ENCODE measurements at places on chromosomes 13 and 19.

DNA sequence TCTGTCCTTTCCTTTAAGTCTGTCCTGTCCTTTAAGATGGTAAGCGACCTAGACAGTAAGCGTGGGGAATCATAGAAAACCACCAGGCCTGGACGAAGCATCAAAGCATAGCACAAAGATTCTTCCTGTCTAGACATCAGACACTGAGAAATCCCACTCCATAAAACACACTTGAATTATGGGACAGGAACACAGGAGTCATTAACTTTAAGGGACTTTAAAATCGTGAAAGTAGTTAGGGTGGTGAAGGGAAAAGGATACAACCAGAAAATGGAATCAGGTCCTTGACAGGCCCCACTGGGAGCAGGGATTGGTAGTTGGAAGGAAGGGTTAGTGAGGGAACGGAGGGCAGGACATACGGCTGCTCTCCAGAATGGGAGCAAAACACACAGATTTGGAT lies 31.6 kb upstream of the C1QTNF9 start:
- no peak for DNase-seq
- no peaks in the 10 kb centered on the region for H3K27me3 ChIP-seq
- no peak overlapping the region for H3K27ac ChIP-seq
- no peaks in the 10 kb centered on the region for H3K4me1 ChIP-seq
- no peak overlapping the region for H3K4me3 ChIP-seq
- no peaks in the 10 kb centered on the region for H3K36me3 ChIP-seq

DNA sequence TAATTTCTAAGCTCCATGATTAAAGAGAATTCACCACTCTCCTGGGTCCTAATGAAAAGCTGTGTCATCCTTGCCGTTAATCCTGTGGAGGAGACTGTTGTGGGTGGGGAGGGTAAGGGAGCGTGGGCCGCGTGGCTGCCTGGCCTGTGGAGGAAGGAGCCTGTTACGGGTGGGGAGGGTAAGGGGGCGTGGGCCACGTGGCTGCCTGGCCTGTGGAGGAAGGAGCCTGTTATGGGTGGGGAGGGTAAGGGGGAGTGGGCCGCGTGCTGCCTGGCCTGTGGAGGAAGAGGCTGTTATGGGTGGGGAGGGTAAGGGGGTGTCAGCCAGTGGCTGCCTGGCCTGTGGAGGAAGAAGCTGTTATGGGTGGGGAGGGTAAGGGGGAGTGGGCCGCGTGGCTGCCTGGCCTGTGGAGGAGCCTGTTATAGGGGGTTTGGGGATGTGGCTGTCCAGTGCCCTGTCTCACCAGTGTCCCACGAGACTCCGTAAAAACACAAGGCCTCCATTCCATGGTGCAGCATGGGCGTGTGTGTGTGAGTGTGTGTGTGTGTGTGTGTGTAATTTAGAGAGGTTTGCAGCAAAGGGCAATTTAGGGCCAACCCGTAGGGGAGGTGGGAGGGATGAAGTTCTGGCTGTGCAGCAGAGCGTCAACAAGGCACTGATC lies 15.6 kb upstream of the DCUN1D2 start:
- H3K27ac ChIP-seq, result no peak overlapping the region
- no peak for DNase-seq
- H3K36me3 ChIP-seq, result peaks cover 56% of the 10 kb centered on the region
- H3K4me1 ChIP-seq, result peaks cover 10% of the 10 kb centered on the region
- H3K4me3 ChIP-seq, result no peak overlapping the region

DNA sequence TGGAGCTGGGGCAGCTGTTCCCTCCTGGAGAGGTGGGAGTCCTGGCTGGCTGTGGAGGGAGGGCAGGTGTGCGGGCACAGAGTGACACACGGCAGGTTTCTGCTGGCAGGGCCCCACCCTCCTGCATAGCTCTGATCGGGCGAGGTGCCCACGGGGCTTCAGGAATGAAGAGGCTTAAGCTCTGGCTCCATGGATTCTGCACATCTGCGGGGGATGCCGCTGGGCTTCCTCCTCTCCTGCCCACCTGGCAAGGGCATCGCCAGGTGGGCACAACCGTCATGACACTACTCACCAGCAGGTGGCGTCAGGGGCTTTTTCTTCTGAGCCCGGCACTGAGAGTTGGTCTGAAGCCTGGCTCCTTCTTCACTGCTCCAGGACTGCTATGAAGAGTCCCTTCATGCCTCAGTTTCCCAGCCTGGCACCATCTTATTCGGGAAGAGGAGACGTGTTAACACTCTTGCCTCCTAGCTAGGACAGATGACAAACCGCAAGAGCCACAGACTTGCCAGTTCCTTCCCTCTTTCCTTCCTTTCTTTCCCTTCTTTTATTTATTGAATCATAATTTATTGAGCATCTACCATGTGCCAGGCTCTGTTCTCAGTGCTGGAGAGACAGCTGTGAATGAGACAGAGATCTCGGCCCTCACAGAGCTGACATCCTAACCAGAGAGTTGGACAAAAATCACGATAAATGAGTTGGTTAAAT lies 15.2 kb upstream of the PAK4 start:
- H3K27ac ChIP-seq, result no peak overlapping the region
- H3K4me1 ChIP-seq, result no peaks in the 10 kb centered on the region
- no peak for DNase-seq
- H3K36me3 ChIP-seq, result no peaks in the 10 kb centered on the region

GRCh38 chr13:34738254-34738992 lies 203.6 kb upstream of the NBEA start:
- H3K4me3 ChIP-seq, result no peak overlapping the region
- H3K36me3 ChIP-seq, result no peaks in the 10 kb centered on the region
- no peaks in the 10 kb centered on the region for H3K27me3 ChIP-seq
- H3K4me1 ChIP-seq, result no peaks in the 10 kb centered on the region
- DNase-seq, result no peak
- no peak overlapping the region for H3K27ac ChIP-seq

DNA sequence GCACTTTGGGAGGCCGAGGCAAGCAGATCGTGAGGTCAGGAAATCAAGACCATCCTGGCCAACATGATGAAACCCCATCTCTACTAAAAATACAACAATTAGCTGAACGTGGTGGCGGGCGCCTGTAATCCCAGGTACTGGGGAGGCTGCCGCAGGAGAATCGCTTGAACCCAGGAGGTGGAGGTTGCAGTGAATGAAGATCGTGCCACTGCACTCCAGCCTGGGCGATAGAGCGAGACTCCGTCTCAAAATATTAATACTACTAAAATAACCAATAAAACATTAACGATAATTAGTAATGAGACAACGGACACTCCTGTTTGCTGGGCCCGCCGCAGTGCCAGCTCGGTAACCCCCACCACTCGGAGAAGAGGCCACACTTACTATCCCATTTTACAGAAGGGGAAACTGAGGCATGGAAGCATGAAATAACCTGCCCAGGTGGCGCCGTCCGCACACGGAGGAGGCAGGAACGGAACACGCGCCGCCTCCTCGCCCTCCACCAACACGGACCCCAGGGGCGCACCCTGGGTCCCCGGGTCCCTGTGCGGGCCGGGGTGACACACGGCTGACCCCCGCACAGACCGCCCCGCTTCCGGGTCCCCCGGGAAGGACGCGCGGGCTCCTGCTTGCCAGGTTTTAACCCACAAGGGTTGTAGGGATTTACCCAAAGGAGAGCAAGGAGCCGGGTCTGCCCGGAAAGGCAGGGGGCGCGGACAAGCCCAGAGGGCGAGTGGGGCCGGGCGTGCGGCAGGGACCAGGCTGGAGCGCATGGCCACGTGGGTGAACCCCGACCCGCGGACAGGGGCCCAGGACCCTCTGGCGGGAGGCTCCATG lies 1.6 kb downstream of the R3HDM4 start:
- DNase-seq, result no peak
- no peaks in the 10 kb centered on the region for H3K27me3 ChIP-seq

- no peak overlapping the region for H3K4me3 ChIP-seq
- no peak overlapping the region for H3K27ac ChIP-seq
- no peaks in the 10 kb centered on the region for H3K27me3 ChIP-seq
Measured at GRCh38 chr13:107580741-107581412, 634.5 kb downstream of the LIG4 start.

DNA sequence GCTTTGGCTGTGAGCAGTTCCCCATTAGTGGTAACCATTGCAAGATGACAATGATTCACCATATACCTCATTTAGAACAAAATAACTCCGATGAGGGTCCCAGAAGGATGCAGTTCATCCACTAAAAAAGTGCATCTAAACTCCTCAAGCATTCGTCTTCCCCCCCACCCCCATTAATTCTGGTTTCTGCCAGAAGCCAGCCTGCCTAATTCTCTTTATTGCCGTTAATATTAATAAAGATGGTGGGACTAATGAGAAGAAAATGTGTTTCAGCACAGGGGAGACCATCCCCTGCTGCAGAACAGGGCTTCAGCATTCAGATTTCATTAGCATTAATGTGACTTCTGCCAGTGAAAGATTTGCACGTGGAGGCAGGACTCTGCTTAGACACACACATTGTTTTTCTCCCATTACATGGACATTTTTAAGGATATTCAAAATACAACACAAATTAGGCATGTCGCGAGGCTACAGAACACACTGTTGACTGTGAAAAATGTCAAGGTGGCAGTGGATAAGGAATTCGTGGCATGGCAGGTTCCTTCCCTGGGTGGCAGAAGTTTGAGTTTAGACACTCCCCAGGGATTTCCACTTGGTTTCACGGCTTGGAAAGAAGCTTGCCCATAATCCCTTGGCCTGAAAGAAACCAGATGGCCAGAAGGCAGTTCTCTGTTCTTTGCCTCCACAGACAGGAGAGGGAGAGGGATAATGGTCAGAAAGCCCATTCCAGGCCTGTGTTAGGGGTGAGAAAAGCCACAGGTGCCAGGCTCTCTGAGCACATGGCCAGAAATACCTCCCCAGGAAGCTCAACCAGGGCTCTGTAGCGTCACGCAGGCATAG lies 236.5 kb downstream of the FOXO1 start:
- no peaks in the 10 kb centered on the region for H3K4me1 ChIP-seq
- DNase-seq, result no peak
- H3K4me3 ChIP-seq, result no peak overlapping the region
- H3K36me3 ChIP-seq, result no peaks in the 10 kb centered on the region
- H3K27me3 ChIP-seq, result no peaks in the 10 kb centered on the region

DNA sequence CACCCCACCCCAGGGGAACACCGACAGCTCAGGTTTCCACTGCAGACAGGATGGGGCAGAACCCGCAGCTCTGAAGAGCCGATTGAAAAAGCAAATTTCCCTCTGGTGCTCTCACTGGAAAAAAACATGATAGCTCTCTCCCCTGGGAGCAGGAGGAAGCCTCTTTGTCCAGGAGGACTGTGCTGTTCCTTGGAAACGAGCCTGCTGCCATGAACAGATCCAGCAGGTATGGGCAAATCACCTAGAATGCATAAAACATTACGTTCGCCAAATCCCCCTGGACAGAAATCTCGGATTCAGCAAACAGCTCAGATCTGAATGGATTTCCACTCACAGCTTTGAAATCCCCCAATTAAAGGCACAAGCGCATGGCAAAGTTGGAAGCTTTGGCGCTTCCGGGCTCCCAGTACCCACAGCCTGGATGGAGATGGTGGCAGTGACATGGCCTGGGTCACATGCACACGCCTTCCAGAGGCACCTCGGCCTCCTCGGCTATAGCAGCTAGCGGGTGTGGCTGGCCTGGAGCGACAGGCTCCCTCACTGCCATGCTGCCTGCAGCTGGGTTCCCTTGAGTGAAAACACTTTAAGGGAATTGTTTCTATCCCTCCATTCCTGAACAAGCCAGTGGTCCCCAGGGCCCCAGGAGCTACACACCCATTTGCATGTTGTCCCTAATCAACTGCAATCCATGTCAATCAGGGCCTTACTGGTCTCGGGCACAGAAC lies 59.1 kb downstream of the CEBPG start:
- no peaks in the 10 kb centered on the region for H3K36me3 ChIP-seq
- no peaks in the 10 kb centered on the region for H3K27me3 ChIP-seq
- no peak overlapping the region for H3K4me3 ChIP-seq
- no peaks in the 10 kb centered on the region for H3K4me1 ChIP-seq
- DNase-seq, result no peak

- no peaks in the 10 kb centered on the region for H3K27me3 ChIP-seq
- H3K27ac ChIP-seq, result no peak overlapping the region
Measured at GRCh38 chr19:18710186-18710585, 26.7 kb downstream of the CRTC1 start.

DNA sequence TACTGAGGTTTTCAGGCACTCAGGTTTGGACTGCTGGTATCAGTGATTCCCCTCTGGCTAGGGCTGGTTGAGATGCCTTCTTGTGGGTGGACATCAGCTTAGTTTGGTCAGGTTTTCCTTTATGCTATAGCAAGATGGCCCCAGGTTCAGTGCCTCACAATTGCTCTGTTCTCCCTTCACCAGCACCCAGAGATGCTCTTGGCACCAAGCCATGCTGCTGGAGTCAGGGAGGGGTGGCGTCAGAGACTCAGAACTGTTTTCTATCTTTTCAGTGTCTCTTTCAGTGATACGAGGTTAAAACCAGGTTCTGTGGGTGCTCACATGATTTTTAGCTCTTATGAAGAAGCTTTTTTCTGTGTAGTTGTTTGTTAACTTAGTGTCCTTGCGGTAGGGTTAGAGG lies 96.9 kb downstream of the NBEA start:
- H3K4me3 ChIP-seq, result no peak overlapping the region
- no peak for DNase-seq
- H3K27ac ChIP-seq, result no peak overlapping the region

DNA sequence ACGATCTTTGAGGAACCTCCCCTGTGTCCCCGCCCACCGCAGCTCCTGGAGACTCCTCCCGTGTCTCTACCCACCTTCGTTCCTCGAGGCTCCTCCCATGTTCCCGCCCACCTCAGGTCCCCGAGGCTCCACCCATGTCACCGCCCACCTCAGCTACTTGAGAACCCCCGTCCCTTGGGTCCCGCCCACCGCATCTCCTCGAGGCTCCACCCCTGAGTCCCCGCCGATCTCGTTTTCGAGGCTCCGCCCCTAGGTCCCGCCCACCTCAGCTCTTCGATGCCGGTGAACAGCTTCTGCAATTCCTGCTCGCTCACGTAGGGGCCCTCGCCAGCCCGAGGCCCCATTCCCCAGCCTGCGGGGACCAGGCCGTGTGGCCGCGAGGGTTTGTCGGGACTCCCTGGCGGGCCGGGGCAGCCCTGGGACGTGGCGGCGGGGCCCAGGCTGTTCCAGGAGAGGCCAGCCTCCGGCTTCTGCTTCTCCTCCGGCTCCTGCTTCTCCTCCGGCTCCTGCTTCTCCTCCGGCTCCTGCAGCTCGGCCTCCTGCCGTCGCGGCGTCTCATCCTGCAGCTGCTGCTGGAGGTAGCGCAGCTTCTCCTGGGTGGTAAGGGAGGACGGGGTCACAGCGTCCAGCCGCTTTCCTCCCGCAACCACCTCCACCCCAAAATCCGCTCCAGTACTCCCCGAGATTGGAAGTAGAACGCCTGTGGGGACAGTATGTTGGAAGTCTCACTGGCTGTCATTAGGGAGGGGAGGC lies 16.7 kb downstream of the TSKS start:
- no peaks in the 10 kb centered on the region for H3K4me1 ChIP-seq
- no peak overlapping the region for H3K27ac ChIP-seq

GRCh38 chr19:42394751-42395150 lies 4.7 kb upstream of the CNFN start:
- no peak for DNase-seq
- H3K4me1 ChIP-seq, result peaks cover 11% of the 10 kb centered on the region
- no peak overlapping the region for H3K4me3 ChIP-seq
- H3K27ac ChIP-seq, result no peak overlapping the region
- no peaks in the 10 kb centered on the region for H3K36me3 ChIP-seq

DNA sequence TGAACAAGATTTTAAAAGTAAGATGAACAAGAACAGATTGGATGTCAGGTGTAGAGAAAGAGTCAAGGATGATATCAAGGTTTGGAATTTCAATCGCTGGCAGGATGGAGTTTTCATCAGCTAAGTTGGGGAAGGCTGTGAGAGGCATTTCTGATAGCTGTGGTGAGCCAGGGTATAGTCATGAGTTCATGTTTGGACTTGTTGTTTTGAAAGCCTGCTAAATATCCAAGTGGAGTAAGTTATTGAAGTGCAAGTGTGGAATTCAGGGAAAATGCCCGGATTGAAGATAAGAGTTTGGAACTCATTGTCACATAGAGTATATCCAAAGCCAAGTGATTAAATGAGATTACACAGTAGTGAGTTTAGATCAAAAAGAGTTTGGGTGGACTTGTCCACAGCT lies 11.0 kb upstream of the EPSTI1 start:
- DNase-seq, result no peak
- H3K36me3 ChIP-seq, result no peaks in the 10 kb centered on the region

All from ascending aorta (tissue), 2 donors.